ENCODE measurements at places on chromosomes 11 and 22.

- DNase-seq: no peak
Observed at GRCh38 chr11:27395556-27396258, 32.7 kb upstream of the CCDC34 start.

DNA sequence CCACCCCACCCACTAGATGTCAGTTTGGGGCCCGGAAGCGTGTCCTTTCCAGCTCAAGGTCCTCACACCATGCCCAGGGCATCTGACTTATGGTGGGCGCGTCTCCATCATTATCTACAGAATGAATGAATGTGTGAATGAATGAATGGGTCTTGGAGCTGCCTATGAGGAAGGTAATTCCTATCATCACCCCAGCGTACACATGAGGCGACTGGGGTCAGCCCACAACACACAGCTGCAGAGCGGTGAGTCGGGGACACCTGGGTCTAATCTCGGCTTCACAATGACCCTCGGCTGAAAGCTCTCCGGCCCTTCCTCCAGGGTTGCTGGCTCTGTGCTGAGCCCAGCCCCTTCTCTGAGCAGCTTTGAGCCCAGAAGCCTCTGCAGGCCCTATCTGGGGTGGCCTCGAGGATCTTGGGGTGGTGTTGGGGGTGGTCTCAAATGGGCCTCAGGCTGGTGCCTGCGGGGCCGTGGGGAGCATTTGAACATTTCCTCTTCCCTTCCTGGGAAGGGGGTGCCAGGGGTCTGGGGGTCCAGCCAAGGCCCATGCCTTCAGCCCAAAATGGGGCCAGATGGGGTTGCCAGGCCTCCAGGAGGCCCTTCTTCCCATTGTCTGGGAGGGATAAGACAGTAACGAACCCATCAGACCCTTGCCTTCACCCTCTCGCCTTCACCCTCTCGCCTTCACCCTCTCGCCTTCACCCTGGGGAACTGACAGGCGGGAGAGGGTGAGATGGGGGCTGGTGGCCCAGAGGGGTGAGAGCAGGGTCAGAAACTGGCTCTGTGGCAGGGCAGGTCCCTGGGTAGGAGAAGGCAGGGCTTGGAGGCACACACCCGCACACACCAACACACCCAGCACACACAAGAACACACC, 82.4 kb downstream of the MYEOV start:
- DNase-seq: no peak

GRCh38 chr22:38074181-38075104, 9.5 kb downstream of the SLC16A8 start:
- no peak for DNase-seq

DNA sequence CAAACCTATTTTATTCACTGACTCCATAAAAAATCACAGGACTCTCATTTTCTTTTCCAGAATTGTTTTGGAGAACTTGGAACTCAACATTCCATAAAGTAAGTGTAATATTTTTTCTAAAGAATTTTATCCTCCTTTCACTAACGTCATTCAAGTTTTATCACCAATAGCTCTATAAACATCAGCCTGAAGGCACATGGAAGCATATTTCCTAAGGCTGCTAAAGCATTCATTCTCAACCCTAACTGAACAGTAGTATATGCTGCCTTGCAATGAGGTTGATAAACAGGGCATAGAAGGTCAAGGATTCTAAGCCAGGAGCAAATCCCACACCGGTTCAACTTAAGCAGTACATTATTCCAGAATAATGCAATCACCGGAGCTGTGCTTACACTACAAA, 273.9 kb downstream of the RAB38 start:
- no peak for DNase-seq

GRCh38 chr11:77819921-77820564, 479 bp downstream of the RSF1 start:
- peak; percentile 50 for DNase-seq

DNA sequence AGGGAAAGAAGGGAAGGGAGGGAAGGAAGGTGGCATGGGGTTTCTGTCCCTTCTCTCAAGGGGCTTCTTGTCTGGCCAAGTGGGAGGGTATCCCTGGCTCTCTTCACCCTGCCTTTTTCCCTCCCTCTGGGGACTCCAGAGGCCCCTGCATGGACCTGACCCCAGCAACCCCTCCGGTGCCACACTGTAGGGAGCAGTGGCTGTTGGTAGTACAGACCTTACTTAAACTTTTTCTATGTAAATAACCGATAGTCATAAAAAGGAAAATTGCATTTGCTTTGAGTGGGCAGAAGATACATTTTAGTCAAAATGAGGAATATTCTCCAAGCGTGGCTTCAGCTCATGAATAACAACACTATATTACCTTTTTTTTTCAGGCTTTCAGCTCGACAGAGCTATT, 1384.0 kb downstream of the BRD1 start:
- no peak for DNase-seq

- DNase-seq: peak; percentile 83
Observed at GRCh38 chr11:75280227-75280701, 39.7 kb downstream of the TPBGL start.

DNA sequence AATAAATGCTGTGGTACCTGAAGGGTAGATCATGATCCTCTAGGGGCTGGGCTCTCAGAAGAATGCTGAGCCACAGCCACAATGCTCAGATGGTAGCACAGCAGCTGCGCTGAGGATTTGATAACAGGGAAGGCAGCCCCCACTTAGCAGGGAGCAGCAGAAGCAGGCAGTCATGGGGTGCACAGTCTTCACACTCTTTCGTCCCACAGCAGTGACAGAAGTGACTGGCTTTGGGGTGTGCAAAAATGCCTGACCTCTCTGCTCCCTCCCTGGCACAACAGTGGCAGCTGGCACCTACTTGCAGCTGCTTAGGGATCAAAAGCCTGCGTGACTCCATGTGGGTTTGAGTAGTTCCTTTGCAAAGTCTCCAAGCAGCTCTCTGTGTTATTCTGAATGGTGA, 1349.8 kb upstream of the RAG2 start:
- no peak for DNase-seq

- DNase-seq: no peak
Observed at GRCh38 chr22:39750759-39751158, 142.8 kb downstream of the ENTHD1 start.

DNA sequence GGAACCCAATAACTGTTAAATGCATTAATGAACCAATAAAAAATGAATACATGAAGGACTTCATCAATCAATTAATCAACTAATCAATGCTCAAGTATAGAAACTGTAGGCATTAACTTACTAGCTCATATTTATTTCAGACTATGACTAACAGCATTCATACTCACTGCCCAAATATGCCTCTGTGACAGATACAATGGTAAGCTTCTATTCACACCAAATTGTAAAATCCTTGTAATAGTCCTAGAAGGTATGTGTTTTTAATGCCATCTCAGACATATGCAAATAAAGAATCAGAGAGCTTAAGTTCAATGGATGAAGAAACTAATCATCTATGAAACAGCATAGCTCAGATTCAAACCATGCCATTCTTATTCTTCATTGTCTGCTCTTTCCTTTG, 1253.6 kb upstream of the TENM4 start:
- no peak for DNase-seq

DNA sequence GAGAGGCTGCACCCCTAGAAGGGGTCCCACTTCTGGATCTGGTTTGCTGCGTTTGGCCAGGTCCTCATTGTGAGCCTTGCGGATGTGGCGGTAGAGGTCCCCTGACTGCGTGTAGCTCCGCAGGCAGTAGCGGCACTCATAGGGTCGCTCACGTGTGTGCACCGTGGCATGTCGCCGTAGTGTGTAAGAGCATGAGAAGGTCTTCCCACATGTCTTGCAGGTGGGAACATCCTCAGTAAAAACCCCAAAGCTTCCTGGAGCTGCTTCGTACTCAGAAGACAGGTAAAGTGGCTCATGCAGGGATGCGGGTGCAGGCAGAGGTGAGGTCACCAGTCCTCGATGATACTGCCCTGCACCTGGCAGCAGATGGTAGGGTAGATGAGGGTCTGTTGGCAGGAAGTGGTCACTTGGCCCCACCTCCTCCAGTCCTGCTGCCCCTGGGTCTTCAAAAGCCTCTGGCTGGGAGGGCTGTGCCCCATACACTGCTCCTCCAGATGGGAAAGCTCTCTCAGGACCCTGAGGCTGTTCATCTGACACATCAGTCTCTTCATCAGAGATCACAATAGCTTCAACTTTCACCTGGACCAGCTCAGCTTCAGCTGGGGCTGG, 1.7 kb downstream of the ZBTB3 start:
- DNase-seq: no peak

DNA sequence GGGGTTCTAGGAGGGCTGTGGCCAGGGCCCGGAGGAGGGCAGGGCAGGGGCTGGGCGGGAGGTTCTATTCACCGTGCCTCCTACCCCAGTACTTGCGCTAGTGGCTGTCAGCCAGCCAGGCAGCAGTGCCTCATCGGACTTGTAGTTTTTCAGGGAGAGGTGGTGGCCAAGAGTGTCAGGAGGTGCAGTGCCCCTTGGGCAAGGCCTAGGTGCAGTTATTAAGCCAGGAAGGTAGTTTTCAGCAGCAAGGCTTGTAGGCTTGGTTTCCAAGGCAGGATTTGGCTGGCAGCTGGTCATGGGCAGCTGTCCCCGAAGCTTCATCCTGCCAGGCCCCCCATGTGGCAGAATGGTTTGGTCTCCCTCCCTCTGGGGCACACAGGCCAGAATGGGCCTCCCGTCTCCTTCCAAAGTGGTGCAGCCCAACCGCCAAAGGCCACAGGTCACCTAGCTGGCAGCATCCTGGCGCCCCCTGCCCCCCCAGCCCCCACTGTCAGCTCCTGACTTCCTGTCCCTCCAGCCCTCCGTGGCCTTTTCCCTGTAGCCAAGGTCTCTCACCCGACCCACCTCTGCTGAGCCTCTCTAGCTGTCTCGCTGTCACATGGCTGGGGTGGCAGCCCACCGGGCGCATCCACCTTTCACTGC, 8.5 kb downstream of the CCDC88B start:
- no peak for DNase-seq

DNA sequence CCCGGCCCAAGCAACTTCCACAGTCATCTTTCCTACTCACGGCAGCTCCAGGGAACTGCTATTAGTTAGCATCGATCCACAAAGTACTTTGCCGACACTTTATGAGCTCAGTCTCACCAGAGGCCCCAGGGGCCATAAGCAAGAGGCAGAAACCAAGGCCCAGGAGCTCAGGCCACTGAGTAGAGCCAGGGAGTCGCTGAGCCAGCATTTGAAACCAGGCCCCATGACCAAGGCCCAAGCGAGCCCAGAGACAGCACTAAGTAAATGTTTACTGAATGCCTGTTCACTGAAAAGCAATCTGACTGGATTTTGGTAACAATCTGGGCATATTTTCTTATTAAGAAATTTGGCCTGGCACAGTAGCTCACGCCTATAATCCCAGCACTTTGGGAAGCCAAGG, 43.3 kb downstream of the ARRB1 start:
- no peak for DNase-seq

GRCh38 chr22:44701824-44702478, at the start of gene PRR5:
Gene PRR5 (plus strand): TSS chr22:44702204. CDS start chr22:44702475, 271 bp downstream.
- peak; percentile 58 for DNase-seq

DNA sequence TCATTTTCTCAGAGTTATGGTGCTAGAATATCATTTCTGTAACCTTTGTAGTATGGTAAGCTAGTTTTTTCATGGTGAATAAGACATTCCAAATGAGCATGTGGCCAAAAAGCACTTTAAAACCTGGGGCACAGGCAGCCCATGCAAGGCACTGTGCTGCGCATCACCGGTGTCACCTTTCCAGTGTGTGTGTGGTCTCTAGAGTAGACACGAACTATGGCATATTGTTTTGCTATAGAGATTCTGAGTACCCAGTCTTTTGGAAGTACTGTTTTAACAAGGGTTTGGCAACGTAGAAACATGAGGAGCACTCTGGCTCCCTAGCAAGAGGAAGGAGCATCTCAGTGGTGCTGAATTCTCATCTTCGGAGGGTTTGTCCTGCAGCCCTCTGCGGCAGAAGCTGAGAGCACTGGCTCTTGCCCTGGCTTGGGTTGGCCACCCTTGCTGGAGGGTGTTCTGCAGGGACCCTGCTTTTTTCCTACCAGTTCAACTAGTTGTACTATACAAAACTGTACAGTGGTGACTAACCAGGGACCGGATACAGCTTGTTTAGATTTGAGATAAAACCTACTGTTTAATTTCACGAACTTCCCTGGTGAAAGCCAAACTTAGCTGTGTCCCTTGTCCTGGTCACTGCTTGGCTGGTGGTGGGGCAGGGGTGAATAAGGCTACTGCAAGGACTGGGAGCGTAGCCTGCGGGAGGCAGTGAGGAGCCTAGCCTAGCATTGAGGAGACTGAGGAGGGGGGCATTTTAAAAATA, 135.7 kb downstream of the ATXN10 start:
- DNase-seq: no peak

- no peak for DNase-seq
Observed at GRCh38 chr11:65043881-65044501, 3.0 kb downstream of the SAC3D1 start.

- DNase-seq: no peak
Observed at GRCh38 chr22:49206281-49206680, 621.4 kb downstream of the BRD1 start.

DNA sequence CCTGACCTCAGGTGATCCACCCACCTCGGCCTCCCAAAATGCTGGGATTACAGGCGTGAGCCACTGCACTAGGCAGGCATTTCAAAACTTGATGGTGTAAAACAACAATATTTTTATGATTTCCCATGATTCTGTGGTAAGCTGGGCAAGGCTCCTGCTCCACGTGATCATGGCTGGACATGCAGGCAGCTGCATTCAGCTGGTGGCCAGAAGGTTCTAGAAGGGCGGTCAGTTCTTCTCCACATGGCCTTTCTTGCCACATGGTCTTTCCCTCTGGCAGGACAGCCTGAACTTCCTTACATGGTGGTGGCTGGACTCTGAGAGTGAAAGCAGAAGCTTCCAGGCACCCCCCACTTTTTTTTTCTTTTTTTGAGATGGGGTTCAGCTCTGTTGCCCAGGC, 9.9 kb upstream of the RASD2 start:
- no peak for DNase-seq

- DNase-seq: no peak
Observed at GRCh38 chr11:33742249-33742851, 6.1 kb upstream of the CD59 start.

DNA sequence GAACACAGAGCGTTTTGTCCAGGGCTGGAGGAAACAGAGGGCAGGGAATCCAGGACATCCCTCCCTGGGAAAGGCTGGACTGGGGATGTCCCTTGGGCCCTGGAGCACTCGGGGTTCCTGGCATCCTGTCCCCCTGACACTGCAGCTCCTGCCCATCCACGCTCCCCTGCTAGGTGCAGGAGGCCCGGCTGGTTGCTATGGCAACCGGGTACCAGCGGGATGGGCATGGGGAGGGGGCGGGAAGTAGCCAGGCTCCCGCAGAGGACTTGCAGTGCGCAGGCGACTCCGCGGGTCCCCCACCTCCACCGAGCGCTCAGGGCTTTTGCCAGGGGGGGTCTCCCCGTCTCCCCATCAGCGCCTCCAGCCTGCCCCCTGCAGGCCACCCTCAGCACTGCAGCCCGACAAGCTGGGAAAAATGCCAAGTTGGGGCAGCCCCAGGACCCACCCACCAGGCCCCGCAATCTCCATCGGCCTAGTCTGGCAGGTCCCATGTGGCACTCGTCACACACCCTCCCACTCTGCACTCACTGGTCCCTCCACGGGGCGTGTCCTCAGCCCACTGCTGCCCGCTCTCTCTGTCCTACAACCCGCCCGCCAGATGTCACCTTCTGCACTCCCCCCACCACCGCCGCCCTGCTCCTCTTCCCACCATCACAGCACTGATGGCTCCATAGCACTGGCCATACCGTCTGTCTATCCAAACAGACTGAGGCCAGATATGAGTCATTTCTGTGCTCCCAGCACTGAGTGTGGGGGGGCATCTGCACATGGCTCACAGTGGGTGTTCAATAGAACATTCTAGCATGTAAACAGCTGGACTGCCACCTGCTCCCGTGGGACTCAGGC, 31.5 kb downstream of the KIAA0930 start:
- DNase-seq: peak; percentile 40
